ENCODE measurements at places on chromosomes 3 and 15. TPM values are rescaled to one million over a fixed set of nuclear protein-coding genes. Genes with fewer than 3 reads are reported as not detected.

Gene SMCO1
- not detected for polyA plus RNA-seq

Gene PRC1
- 2.0 TPM for polyA plus RNA-seq

Gene PRR20G
- not detected for polyA plus RNA-seq

Gene PPP1R14D
- not detected for polyA plus RNA-seq

Gene ZNF662
- not detected for polyA plus RNA-seq

Gene ALS2CL
- 0.38 TPM for polyA plus RNA-seq

Gene SCG3
- not detected for polyA plus RNA-seq

Gene GOLGA8S
- polyA plus RNA-seq, result not detected

Gene SEMA6D
- polyA plus RNA-seq, result not detected

Gene TMEM158
- polyA plus RNA-seq, result not detected

Gene PLA2G4B
- 25.1 TPM for polyA plus RNA-seq

GRCh38 chr15:54347082-54347827 is 369.0 kb downstream of the UNC13C start:
- DNase-seq, result no peak

DNA sequence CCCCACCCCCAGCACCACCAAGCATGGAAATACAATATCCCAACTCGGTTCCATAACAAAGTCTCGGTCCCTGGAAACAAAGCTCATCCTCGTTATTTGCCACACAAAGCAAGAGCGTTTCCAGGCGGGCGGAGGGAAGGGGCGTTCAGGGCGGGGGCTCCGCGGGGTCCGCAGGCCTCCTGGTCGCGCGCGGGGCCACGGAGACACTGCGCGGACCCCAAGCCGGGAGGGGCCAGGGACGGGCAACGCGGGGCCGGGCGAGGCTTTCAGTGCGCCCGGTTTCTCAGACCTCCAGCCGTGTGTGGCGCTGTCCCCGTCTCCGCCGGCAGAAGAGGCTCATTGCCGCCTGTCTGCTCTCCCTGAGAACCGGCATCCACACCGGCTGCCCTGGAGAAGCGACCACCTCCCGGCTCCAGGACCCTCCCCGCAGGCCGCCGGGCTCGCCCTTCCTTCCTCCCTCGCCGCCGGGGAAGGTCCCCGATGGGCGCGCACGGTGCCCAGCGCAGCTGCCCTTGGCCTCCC is 329.0 kb downstream of the OCA2 start:
- no peak for DNase-seq

DNA sequence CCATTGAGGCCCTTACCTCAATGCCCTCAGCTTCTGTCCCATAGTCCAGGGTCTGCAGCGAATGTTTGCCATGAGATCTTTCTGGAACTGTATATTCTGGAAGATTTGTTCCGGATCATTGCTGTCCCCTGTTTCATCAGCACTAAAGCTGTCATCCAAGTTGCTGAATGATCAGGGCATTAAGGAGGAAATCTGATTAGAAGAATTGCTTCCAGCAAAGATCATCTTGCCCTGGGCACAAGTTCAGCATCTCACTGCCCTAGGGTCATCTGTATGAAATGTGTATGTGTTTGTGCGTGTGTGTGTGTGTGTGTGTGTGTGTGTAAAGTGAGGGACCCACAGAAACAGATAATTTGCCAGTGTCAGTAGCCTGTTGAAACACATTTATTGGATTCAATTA is 1.4 kb downstream of the TMC3 start:
- no peak for DNase-seq

- DNase-seq, result no peak
These were observed 30.2 kb upstream of the OCA2 start for GRCh38 chr15:28129231-28129848.

- no peak for DNase-seq
These were observed 4.5 kb downstream of the RPS17 start for GRCh38 chr15:82535566-82536408.

- no peak for DNase-seq
These were observed 15.6 kb downstream of the NBEAL2 start for GRCh38 chr3:46994801-46995731.

DNA sequence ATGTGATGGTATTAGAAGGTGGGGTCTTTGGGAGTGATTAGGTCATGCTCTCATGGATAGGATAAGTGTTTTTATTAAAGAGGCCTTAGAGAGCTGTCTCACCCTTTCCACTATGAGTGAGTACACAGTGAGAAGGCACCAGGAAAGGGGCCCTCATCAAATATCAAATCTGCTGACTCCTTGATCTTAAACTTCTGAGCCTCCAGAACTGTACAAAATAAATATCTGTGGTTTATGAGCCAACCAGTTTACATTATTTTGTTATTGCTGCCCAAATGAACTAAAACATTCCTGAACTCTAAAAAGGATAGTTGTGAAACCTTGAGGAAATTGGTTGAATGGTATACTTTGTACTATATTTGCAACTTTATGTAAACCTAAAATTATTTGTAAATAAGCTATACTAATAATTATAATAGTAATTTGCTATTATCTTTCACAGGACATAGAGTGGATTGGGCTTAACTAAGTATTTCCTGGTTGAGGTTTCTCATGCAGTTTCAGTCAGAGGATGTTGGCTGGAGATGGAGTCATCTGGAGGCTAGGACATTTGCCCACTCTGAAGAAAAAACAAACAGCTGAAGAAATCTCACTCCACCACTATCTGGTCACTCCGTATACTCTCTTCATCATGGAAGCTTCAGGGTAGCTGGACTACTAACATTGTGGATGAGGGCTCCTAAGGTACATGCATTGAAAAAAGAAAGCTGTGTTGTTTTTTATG is 1068.6 kb upstream of the CADM2 start:
- no peak for DNase-seq

DNA sequence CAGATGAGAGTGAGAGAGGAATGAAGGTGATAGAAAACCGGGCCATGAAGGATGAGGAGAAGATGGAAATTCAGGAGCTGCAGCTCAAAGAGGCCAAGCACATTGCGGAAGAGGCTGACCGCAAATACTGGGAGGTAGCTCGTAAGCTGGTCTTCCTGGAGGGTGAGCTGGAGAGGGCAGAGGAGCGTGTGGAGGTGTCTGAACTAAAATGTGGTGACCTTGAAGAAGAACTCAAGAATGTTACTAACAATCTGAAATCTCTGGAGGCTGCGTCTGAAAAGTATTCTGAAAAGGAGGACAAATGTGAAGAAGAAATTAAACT is 88.9 kb downstream of the EOMES start:
- DNase-seq, result peak; percentile 42

DNA sequence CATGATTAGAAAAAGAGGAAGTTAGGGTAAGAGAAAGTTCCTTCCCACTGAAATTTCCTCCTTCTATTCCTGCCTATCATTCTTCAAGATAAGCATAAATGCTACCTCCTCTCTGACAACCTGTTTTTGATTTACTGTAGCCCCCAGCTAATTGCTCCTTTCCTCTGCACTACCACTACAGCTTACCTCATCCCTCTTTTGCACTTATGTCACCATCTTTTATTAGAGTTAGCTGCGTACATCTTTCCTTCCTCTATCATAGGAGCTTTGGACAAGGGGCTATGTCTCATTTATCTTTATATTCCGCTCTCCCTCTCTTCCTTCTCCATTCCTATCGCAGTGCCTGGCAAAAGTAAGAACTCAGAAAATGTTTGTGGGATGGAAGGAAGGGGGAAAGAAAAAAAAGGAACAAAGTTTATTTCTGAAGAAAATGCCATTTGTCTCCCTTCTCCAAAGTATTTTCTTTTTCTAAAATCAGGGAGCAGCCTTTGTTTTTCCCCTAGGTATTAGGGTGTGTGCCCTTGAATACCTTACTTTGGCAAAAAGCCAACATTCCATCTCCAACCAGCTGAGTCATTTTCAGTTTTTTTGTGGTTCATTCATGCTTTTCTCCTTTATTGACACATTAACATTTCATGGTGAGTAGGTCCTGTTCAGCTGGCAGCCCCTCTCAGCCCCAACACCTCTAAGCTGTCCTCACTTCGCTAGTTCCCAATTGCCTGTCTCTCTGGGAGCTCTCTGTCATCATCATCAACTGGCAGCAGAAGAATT is 87.6 kb upstream of the SOX2 start:
- no peak for DNase-seq

- no peak for DNase-seq
These were observed 27.6 kb downstream of the XYLB start for GRCh38 chr3:38374221-38374620.

GRCh38 chr3:73245459-73245858 is 184.0 kb downstream of the EBLN2 start:
- no peak for DNase-seq

DNA sequence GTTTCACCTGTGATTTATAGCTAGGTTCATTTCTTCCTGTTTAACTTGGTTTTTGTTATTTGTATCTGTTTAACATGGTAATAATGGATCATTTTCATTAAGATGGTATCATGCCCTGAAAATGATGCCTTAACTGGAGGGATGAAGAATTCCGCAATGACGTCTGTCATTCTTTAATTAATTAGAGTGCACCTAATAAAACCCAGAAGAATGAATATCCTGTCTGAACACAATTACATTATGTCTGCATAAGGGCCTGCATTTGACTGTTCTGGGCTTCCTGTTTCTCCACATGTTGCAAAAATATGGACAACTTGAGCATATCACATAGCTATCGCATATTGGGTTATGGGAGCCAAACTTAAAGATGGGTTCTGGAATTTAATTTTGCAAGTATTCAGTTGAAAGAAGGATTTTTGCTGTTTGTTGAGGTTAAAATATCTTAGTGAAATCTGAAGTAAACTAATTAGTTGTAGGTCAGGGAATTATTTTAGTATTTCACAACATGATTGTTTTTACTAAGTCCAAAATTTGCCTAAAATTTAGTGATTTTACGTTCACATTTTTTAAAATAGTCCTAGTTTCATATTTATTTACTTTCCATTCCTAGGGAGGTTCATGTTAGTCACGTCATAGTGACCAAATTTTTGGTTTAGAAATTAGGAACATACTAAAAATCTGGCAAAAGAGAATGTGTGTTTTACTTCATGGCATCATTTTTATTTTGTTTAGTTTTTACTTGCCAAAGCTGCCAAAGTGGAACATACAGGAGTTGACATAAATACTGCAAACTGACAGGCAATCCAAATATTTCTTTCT is 321.0 kb upstream of the TGFBR2 start:
- no peak for DNase-seq

- DNase-seq, result no peak
These were observed 25.4 kb downstream of the LINGO1 start for GRCh38 chr15:77607111-77607893.

- no peak for DNase-seq
These were observed 25.4 kb downstream of the SYNM start for GRCh38 chr15:99130314-99130713.

- DNase-seq, result no peak
These were observed 5.2 kb downstream of the WDR5B start for GRCh38 chr3:122410639-122411038.

DNA sequence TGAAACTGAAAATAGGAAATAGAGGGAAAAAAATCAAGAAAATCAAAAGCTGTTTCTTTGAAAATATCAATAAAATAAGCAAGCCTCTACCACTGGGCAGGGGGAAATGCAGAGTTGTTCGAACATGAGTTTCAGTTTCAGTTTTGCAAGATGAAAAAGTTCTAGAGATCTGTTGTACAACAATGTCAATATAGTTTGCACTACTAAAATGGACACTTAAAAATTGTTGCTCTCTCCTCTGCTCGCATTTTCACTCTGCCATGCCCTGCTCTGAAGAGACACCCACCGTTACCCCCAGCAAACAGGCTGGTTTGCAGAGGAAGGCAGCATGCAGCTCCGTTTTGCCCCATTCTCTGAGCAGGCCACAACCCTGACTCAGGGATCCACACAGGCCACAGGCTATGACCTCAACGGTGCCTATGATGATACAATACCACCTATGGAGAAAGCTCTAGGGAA is 64.5 kb downstream of the ZNF148 start:
- peak; percentile 50 for DNase-seq

DNA sequence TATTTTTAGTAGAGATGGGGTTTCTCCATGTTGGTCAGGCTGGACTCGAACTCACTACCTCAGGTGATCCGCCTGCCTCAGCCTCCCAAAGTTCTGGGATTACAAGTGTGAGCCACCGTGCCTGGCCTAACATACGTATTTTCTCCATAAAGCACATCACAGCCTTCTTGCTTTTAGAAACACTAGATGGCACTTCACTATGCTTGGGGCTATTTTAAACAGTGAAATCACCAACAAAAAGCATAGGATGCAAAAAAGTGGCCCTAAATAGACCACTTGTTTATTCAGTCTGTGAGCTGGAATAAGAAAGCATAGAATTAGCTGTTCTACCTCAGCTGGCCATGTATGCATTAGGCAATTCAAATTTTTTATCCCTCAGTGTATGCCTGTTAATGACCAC is 46.0 kb downstream of the PRICKLE2 start:
- no peak for DNase-seq

- DNase-seq, result no peak
These were observed 3.8 kb downstream of the SELENOS start for GRCh38 chr15:101273534-101273933.

DNA sequence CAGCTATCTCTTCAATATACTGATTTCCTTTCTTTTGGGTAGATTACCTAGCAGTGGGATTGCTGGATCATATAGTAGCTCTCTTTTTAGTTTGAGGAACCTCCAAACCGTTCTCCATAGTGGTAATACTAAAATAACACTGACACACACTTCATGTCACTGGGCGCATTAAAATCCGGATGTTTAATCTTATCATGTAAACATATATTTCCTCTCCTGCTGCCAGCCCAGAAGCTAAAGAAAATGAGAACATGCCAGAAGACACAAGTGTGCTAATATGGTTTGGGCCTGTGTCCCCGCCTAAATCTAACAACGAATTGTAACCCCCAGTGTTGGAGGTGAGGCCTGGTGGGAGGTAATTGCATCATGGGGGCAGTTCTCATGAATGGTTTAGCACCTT is 23.6 kb upstream of the KCNMB2 start:
- DNase-seq, result no peak
